ENCODE measurements at places on chromosomes 1 and 21.
A peak's percentile ranks its signal among the peaks of the same experiment; 100 is the strongest.

DNA sequence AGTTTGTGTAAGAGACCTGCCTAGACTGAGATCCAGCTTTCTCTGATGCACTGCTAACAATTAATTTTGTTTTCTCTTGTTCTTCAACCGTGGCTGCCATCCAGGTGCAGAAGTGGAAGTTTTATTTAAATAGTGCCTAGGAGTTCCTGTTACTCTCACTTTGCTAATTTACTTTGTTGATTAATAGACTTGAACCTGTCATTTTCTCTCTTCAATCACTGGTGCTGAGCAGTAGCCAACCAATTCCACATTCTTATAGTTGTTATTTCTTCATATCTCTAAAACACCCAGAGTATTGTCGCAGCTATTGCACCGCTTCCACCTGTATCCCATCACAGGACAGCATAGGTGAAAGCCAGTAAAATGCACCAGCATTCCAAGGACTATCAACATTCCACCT is 157.2 kb downstream of the PDE4B start:
- DNase-seq = no peak

DNA sequence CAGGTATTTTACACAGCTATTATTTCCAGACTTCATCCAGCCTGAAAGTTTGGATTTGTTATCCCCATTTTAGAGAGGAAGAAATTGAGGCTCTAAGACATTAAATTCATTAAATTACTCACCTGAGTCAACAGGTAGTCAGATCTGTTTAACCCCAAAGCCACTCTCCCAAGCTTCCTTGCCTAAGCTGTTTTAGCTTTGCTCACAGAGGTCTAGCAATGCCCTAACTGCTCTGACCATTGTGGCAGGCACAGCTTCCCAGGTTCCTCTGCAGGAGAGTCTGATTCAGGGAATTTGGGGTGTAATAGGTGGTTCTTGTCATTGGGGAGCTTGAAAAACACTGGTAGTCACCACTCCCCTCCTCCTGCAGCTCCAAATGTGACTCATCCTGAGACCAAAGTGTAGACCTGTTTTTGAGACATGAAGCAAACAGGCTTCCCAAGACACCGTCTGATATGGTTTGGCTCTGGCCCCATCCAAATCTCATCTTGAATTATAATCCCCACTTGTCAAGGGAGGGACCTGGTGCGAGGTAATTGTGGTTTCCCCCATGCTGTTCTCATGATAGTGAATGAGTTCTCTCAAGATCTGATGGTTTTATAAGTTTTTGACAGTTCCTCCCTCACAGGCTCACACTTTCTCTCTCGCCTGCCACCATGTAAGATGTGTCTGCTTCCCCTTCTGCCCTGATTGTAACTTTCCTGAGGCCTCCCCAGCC is 142.8 kb upstream of the DNAH14 start:
- no peak for DNase-seq

GRCh38 chr1:36971852-36972618 is 62.3 kb downstream of the GRIK3 start:
- DNase-seq = no peak

- DNase-seq = no peak
These were observed 66.0 kb upstream of the PAX7 start for GRCh38 chr1:18564676-18565075.

GRCh38 chr21:25330266-25330665 is 277.0 kb downstream of the MRPL39 start:
- no peak for DNase-seq

- DNase-seq = no peak
These were observed 6.5 kb upstream of the PYCR2 start for GRCh38 chr1:225930566-225930965.

- DNase-seq = no peak
These were observed 3.2 kb upstream of the PROX1 start for GRCh38 chr1:213984387-213985208.

DNA sequence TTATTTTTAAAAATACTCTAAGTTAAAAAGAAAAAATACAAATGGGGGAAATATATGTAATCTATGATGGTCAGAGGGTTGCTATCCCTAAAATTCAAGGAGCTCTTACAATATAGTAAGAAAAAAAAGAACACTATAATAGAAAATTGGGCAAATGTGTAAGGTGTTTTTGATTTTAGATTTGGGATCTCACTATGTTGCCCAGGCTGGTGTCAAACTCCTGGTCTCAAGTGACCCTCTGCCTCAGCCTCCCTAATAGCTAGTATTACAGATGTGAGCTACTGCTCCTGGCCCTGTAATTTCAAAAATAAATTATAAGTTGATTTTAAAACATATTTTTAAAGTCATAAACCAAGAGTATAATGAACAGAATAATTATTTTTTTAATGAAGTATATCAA is 45.9 kb downstream of the CDC42BPA start:
- DNase-seq = no peak

GRCh38 chr1:94721240-94721639 is 98.9 kb upstream of the SLC44A3 start:
- no peak for DNase-seq

GRCh38 chr1:19411612-19412011 is 73.7 kb downstream of the CAPZB start:
- DNase-seq = no peak

DNA sequence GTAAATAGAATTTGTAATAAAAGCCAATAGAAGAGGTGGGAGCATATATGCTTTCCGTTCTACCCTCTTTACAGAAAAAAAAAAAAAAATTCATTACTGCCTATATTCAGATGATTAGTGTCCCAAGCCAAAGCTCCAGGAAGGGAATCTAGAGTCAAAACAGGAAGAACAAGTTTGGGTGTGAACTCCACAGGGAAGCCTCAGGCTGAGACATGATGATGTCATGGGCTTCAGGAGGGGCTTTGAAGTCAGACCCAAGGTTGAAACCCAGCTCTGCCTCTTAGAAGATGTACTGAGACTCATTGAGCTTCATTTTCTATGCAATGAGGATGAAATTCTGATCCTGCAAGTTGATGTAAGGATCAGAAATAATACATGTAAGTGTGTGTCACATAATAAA is 250.0 kb upstream of the ADGRL2 start:
- DNase-seq = no peak

- no peak for DNase-seq
These were observed 18.6 kb downstream of the DISP1 start for GRCh38 chr1:222833356-222833876.

DNA sequence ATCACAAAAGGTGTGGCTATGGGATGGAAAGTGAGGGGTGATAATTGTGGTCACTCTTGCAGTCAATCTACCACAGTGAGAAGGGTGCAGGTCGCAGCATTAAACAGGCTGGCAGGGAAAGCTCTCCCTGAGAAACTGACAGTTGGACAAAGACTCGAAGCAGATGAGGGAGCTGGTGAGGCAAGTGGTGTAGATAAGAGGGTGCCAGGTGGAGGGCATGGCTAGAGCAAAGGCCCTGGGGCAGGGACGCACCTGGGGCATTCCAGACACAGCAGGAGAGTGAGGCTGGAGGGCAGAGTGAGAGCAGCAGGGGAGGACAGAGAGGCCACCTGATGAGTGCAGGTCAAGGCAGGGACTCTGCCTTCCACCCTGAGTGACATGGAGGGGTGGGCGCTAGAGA is 264.8 kb downstream of the PRDM2 start:
- no peak for DNase-seq

DNA sequence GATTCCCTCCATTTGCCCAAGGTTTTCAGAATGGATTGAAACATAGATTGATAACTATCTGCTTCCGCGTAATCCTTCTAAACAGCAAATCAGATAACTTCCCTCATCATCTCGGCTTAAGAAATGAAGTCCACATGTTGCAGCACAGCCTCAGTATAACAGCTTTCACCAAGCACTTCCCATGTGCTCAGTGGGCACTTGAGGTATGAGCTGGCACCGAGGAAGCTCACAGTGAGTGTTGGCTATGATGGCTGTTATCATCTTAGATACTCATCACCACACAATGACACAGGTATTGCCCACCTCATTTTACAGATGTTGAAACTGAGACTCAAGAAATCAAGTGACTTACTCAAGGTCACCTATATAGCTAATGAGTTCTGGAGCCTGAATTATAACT is 43.2 kb downstream of the RCSD1 start:
- no peak for DNase-seq

DNA sequence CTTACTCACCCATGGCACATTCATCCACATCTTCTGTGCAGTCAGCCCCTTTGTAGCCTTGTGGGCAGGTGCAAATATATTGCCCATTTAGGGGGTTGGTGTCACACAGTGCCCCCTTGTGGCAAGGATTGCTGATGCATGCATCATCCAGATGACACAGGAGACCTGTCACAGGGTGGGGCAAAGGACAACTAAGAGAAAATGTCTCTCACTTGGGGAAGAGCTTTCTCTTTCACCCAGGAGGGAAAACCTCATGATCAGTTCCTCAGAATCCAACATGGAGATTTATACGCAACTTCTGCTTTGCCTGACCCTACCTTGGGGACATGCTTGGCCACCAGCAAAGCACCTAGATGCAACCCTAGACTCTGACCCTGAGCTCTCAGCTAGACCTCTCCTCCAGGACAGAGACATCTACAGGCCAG is 71.8 kb upstream of the ADAM30 start:
- peak; percentile 76 for DNase-seq

DNA sequence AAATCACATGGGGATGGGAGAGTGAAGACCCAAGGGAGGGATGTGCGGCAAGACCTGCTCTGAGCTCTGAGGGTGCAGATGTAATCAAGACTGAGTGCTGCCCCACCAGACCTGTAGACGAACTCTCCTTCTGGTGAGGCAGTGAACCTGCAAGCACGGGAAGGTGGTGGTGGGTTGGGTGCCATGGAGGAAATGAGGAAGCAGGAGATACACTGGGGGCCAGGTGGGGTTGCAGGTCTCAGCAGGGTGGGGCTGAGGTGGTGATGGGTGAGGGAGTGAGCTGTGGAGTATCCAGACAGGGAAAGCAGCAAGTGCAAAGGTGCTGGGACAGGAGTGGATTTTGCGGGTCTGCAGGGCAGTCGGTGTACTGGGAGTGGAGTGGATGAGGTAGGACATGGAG is 102.3 kb downstream of the KCNJ15 start:
- DNase-seq = no peak

DNA sequence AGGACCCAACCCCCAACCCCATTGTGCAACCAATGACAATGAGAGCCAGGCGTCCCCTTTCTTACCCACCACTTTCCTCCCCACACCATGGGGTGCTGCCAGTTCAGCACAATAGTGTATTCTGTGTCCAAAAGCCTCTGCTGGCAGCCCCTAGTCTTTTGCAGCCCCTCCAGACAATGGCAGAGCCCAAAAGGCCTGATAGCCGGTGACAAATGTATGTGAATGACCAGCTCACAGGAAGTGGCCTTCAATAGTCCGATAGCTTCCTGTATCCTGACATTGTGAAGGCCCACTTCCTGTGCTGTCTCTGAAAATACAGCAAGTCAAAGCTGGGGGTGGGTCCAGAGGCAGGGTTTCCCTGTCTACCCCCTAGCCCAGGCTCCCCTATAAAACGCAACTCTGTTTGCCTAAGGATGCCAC is 16.6 kb downstream of the SMIM12 start:
- no peak for DNase-seq

DNA sequence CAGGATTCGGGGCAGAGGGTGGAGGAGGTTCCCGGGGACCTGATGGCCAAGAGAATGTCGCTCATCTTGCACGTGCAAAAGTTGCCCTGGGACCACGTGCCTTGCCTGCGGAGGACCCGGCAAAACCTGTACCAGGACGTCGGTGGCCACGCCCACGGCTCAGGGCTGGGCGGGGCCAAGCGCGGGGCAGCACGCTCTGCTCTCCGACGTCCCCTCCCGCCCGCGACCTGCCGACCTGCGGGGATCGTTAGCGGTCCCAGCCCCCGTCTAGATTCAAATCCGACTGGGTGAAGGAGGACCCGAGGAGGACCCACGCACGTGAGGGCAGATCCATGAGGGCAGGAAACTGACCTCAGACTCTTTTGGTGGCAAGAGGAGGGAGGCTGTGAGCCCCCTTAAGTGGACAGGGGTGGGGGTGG is at the start of gene C1orf167:
C1orf167 (plus strand) TSS at position 206 of the 419 bp plus-strand sequence. CDS start 2,208 bp downstream, outside the sequence.
- peak; percentile 29 for DNase-seq

DNA sequence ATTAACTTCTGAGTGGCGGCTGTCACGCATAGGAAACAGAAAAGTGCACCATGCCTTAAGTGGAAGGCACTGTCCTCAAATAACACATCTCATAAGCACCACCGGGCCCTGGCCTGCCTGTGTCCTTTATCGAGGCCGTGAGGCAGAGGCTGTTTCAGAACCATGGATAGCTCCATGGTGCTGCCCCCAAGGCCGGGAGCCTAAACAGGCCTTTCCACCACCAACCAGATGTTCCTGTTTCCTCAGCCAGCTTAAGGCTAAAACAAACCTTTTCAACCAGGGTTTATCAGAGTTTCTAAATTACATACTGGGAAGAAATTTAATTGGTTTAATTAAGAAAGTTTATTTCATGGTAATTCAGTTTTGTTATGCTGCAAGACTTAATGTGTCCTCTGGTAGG is 114.4 kb downstream of the DMRTA2 start:
- DNase-seq = no peak

- no peak for DNase-seq
These were observed 1.9 kb upstream of the PSMG1 start for GRCh38 chr21:39185157-39185556.

GRCh38 chr1:205286335-205286950 is 35.1 kb downstream of the NUAK2 start:
- peak; percentile 59 for DNase-seq

GRCh38 chr1:159945483-159946241 is at the start of gene IGSF9:
TSS of gene IGSF9 (minus strand) at chr1:159945613. CDS start at chr1:159943454, 2,159 bp downstream.
- peak; percentile 32 for DNase-seq

DNA sequence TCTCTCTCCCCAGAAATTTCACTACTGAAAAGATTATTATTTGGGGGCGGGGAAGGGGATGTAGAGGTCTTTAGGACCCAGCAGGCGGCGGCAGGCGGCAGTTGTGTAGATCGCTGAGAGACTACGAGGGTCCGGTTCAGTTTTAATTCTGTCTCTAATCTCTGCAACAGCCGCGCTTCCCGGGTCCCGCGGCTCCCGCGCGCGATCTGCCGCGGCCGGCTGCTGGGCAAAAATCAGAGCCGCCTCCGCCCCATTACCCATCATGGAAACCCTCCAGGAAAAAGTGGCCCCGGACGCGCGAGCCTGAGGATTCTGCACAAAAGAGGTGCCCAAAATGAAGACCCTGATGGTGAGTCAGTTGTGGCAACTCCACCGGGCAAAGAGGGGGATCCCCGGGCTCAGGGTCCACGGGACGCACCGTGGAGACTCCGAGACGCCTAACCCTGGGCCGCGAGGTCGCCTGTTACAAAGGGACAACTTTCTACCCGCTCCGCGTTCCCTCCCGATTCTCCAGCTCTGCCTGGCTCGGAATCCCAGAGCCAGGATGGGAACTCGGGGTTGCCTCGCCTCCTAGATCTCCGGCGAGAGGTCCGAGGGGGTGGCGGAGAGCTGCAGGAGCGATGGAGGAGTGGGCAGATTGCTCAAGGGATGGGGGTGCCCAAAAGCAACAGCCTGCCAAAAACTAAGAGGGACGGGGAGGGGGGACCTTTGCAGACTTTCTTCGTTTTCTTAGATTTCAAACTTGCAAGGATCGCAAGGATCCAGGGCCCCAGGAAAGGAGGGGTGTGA is at the start of gene ST6GALNAC5:
ST6GALNAC5 (plus strand) TSS at position 139 of the 789 bp plus-strand sequence.
- DNase-seq = no peak

- DNase-seq = peak; percentile 34
These were observed 27.6 kb upstream of the ZNF697 start for GRCh38 chr1:119675349-119676345.

GRCh38 chr21:35202431-35202830 is 153.3 kb upstream of the RUNX1 start:
- DNase-seq = no peak

GRCh38 chr1:180907313-180908055 is 5.2 kb upstream of the KIAA1614 start:
- no peak for DNase-seq

- no peak for DNase-seq
These were observed 64.5 kb upstream of the PLPPR5 start for GRCh38 chr1:99069146-99069545.
